Left ventricle myocardium inferior (tissue), 1 donor: ENCODE measurements at places on chromosomes 1 and 21. TPM values are rescaled to one million over a fixed set of nuclear protein-coding genes. Genes with fewer than 3 reads are reported as not detected.

Gene LYPD8
- total RNA-seq, result not detected

Gene C1orf116
- 0.74 TPM for total RNA-seq

Gene PRDM16
- 16.6 TPM for total RNA-seq

Gene MTFR1L
- 252 TPM for total RNA-seq

DNA sequence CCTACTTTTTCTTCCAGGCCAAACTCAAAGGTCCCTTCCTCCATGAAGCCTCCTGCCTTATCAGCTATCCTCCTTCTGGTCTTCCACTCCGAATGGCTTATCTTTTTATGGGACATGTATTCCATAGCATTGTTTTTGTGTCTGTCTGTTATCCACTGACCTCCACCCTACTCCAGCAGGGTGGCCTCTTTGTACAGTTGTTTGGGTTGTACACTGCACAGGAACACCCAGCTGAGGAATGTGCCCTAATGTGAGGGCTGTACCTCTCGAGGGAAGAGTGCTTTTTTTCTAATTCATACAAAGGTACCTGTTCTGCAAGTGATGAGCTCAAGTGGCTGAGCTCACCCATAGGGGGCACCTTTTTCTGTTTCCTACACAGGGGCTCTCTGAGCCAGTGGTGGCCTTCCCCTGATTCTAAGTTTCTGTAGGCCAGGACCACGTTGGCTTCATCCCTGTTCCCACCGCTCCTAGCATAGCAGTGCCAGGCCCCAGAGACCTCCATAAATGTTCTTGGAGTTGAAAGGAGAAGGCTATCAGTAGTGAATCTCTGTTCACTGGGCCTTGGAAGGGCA is 108.2 kb downstream of the FOXD2 start:
- DNase-seq, result no peak
- no peak overlapping the region for H3K4me3 ChIP-seq
- no peaks in the 10 kb centered on the region for H3K4me1 ChIP-seq
- H3K27me3 ChIP-seq, result peaks cover 46% of the 10 kb centered on the region
- H3K27ac ChIP-seq, result no peak overlapping the region
- H3K36me3 ChIP-seq, result no peaks in the 10 kb centered on the region

DNA sequence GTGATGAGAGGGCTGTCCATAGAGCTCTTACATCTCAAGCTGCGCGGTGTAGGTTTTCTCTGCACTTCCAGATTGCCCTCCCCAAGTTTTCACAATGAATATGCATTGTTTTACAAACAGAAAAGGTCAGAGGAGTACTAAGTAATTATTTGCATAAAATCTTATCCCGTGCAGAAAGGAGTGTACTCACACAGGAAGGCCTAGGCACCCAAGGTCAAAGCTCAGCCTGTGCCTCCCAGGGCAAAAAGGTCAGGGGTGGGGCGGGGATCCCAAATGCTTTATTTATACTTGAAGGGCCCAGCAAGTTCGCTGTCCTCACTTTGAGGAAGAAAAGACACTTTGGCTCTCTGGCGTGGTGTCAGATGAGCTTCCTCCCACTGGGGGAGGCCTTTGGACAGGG is 10.3 kb upstream of the KCNE1 start:
- no peak overlapping the region for H3K4me3 ChIP-seq
- H3K27ac ChIP-seq, result peak overlapping the region; percentile 34
- DNase-seq, result no peak

- peaks cover 7% of the 10 kb centered on the region for H3K4me1 ChIP-seq
- H3K27me3 ChIP-seq, result peaks cover 97% of the 10 kb centered on the region
Observed at GRCh38 chr1:181554465-181554864, 71.1 kb downstream of the CACNA1E start.

- DNase-seq, result no peak
- no peaks in the 10 kb centered on the region for H3K27me3 ChIP-seq
- no peaks in the 10 kb centered on the region for H3K4me1 ChIP-seq
- H3K36me3 ChIP-seq, result no peaks in the 10 kb centered on the region
- H3K27ac ChIP-seq, result no peak overlapping the region
- H3K4me3 ChIP-seq, result no peak overlapping the region
Observed at GRCh38 chr1:230356869-230357794, 69.0 kb downstream of the PGBD5 start.

- H3K4me1 ChIP-seq, result no peaks in the 10 kb centered on the region
- no peak for DNase-seq
- H3K27me3 ChIP-seq, result peaks cover 9% of the 10 kb centered on the region
- H3K27ac ChIP-seq, result no peak overlapping the region
Observed at GRCh38 chr1:7223334-7224080, 438.3 kb downstream of the CAMTA1 start.

- H3K27ac ChIP-seq, result no peak overlapping the region
- H3K27me3 ChIP-seq, result peaks cover 91% of the 10 kb centered on the region
- H3K4me3 ChIP-seq, result no peak overlapping the region
- no peak for DNase-seq
- peaks cover 8% of the 10 kb centered on the region for H3K4me1 ChIP-seq
- no peaks in the 10 kb centered on the region for H3K36me3 ChIP-seq
Observed at GRCh38 chr1:110523011-110523410, 4.0 kb upstream of the KCNA10 start.

DNA sequence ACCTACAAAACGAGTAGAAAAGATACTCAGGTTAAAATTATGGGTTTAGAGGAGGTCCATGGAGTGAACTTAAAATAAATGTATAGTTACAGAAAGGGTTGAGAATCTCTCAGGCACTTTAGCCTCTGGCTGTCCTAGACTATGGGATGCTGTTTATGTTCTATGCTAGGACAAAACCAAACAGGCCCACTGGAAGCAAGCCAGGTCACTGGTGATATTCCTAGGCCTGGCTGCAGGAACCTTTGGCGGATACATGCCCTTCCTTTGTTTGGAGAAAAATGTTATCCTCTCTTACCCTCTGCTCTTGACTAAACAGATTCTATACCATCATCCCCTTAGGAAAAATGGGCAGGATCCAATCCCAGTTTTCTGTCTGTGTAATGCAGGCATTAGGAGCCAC is 90.7 kb upstream of the DUSP10 start:
- no peaks in the 10 kb centered on the region for H3K36me3 ChIP-seq
- H3K27me3 ChIP-seq, result no peaks in the 10 kb centered on the region
- peak; percentile 33 for DNase-seq
- peaks cover 15% of the 10 kb centered on the region for H3K4me1 ChIP-seq
- no peak overlapping the region for H3K27ac ChIP-seq

DNA sequence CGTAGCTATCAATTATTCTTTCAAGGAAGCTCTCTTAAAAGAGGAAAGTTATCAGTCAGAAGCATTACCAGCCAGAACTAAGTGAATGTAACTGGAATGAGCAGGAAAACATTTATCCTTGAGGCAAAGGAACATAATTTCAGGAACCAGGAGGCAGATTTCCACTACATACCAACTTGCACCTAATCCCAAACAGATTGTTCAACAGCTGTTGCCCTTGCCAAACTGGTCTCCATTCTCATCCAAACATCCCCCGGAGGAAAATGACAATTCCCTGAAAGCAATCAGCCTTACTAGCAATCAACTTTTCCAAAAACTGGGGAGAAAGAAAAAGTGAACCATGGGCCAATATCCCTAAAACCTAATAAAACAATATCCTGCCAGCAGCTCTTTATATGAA is 35.0 kb downstream of the ENAH start:
- H3K27me3 ChIP-seq, result no peaks in the 10 kb centered on the region
- no peak for DNase-seq
- H3K27ac ChIP-seq, result no peak overlapping the region
- H3K36me3 ChIP-seq, result no peaks in the 10 kb centered on the region

DNA sequence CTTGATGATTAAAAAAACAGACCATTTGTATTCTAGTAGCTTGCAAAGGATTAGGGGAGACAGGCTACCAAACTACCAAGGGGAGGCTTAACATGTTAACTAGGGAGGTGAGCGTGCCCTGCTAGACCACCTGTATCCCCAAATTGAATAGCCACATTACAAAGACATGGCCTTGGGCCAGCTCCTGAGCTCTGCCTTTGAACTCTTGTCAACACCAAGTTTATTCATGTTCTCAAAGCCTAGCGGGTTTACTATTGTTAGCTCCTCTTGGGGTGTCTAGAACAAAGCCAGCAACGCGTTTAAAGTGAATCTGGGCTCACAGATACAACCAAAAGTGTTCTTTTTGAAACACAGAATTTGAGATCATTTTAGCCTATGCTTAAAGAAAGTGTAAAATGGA is 36.3 kb downstream of the SMYD2 start:
- H3K4me3 ChIP-seq, result no peak overlapping the region
- peak overlapping the region; percentile 88 for H3K27ac ChIP-seq
- no peak for DNase-seq
- no peaks in the 10 kb centered on the region for H3K27me3 ChIP-seq

DNA sequence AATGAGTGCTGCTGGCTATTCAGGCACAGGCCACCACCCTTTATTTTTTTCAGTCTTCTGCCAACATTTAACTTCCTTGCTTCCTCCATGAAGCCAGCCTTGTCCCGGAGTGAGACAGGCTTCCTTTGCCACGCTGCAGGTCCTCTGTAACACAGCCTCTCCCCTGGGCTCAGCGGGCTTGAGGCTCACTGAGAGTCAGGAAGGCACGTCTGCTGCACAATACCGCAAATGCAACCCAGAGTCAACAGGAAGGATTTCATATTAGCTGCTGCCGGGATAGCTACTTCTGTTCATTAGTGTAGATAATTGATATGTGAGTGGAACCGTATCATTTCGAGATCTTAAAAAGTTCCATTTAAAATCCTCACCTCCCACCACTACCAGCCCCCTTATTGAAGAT is 22.5 kb downstream of the MYOG start:
- H3K36me3 ChIP-seq, result peaks cover 3% of the 10 kb centered on the region
- no peak for DNase-seq
- no peaks in the 10 kb centered on the region for H3K27me3 ChIP-seq
- no peak overlapping the region for H3K27ac ChIP-seq

- H3K27me3 ChIP-seq, result no peaks in the 10 kb centered on the region
- no peaks in the 10 kb centered on the region for H3K4me1 ChIP-seq
- no peak overlapping the region for H3K4me3 ChIP-seq
- H3K27ac ChIP-seq, result no peak overlapping the region
Observed at GRCh38 chr1:64387389-64388285, 82.3 kb upstream of the CACHD1 start.

DNA sequence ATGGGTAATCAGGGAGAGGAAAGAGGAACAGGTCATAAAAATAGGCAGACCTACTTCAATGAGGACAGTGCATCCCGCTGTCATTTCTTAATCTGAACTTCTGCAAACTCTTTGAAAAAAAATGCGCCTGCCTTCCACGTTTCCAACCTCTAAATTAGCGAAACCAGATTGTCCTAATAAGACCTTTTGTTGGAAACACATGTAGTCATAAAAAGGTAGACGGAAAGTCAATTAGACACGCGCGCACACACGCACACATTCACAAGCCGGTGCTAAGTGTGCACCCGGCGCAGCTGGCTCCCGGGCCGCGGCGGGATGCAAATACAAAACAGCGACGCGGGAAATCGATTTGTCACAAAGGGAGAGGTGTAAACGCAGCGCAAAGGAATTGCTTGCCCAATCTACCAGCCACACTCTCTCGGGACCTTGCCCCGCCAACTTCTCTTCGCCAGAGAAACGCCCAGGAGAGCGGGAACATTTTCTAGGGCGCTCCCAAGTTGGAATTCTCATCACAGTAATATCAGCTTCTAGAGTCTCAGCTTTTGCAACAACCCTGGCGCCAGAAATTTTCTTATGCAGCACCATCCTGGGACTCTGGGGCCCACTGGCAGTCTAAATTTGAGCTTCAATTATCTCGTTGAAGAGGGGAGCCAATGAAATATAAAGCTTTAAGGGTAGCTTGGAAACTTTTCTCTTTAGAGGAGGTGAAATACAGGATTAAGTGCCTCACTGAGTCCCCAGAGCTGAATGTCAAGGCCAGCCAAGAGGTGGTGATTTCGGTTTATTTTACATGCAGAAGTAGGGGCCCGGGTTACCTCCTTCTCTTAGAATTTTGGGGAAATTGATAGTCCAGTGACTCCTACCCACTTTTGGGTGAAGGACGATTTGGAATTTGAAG is 4.5 kb downstream of the PRRX1 start:
- peaks cover 47% of the 10 kb centered on the region for H3K4me1 ChIP-seq
- no peaks in the 10 kb centered on the region for H3K36me3 ChIP-seq
- H3K27ac ChIP-seq, result peak overlapping the region; percentile 92
- H3K4me3 ChIP-seq, result peak overlapping the region; percentile 28
- peaks cover 81% of the 10 kb centered on the region for H3K27me3 ChIP-seq

- DNase-seq, result no peak
- peaks cover 21% of the 10 kb centered on the region for H3K27me3 ChIP-seq
- H3K4me3 ChIP-seq, result no peak overlapping the region
Observed at GRCh38 chr1:240109130-240109529, 17.4 kb downstream of the FMN2 start.

DNA sequence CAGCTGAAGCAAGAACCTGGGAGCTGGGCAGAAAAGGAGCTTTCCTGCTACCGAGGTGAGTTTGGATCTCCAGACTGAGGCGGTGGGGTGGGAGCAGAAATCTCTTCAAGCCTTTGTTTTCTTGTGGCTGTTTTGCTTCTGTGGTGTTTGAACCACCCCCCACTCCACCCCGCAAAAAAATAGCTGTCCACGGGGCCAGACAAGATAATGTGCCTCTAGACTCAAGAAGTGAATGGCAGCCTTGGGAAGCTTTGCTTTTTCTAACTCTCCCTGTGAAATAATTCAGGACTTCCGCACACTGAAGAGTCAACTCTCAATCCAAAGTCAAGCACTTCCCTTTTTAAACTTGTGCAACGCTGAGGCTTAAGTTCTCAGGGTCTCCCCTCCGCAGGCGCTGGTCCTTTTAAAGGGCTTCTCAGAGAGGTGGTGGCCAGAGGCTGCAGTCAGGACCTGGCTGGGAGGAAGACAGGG is 159.6 kb upstream of the COA6 start:
- peak overlapping the region; percentile 61 for H3K4me3 ChIP-seq
- H3K27me3 ChIP-seq, result peaks cover 77% of the 10 kb centered on the region
- DNase-seq, result no peak
- peaks cover 13% of the 10 kb centered on the region for H3K4me1 ChIP-seq
- no peaks in the 10 kb centered on the region for H3K36me3 ChIP-seq
